Immature natural killer cell (primary cell): ENCODE measurements at places on chromosomes 2 and 18. TPM values are rescaled to one million over a fixed set of nuclear protein-coding genes. Genes with fewer than 3 reads are reported as not detected.

The THSD7B gene
- polyA plus RNA-seq, result not detected

The DSG1 gene
- polyA plus RNA-seq, result not detected

The NGEF gene
- not detected for polyA plus RNA-seq

The SLC5A7 gene
- not detected for polyA plus RNA-seq

The NETO1 gene
- not detected for polyA plus RNA-seq

The INHA gene
- polyA plus RNA-seq, result not detected

The GLS gene
- polyA plus RNA-seq, result 20.5 TPM

The NT5C1B gene
- polyA plus RNA-seq, result not detected

The ABCG8 gene
- not detected for polyA plus RNA-seq

The ATP6V1C2 gene
- not detected for polyA plus RNA-seq

The PLB1 gene
- polyA plus RNA-seq, result not detected

The RAD51AP2 gene
- polyA plus RNA-seq, result not detected

The STARD6 gene
- not detected for polyA plus RNA-seq

The ANKRD62 gene
- polyA plus RNA-seq, result not detected

The SERPINB10 gene
- polyA plus RNA-seq, result not detected

The MARCO gene
- not detected for polyA plus RNA-seq

The BBS5 gene
- polyA plus RNA-seq, result 0.51 TPM

The DES gene
- polyA plus RNA-seq, result not detected

The RIF1 gene
- 14.2 TPM for polyA plus RNA-seq

The FAP gene
- polyA plus RNA-seq, result not detected

The HAAO gene
- not detected for polyA plus RNA-seq

The MOCOS gene
- polyA plus RNA-seq, result not detected

The POLR1B gene
- polyA plus RNA-seq, result 17.1 TPM

The IL36G gene
- not detected for polyA plus RNA-seq

The ERFE gene
- 5.7 TPM for polyA plus RNA-seq
